ENCODE measurements at places on chromosomes 13 and 19. TPM values are rescaled to one million over a fixed set of nuclear protein-coding genes. Genes with fewer than 3 reads are reported as not detected.

DNA sequence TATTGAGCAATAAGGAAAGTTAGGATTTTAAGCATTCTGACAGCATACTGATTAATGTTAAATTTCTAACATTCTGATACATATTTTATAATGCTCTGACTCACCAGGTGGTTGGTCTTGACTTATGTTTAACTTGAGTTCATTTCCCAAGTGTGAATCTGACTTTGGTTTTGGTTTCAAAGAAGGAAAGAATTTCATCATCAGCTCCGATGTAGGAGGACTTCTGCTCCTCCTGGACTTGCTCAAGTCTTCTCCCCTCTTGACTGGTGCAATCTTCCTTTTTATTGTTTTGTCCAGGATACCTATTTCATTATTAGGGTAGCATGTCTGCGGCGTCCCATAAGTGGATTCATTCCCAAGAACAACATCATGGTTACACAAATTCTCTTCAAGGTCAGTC is 141.3 kb downstream of the RNF17 start:
- no peak for DNase-seq

DNA sequence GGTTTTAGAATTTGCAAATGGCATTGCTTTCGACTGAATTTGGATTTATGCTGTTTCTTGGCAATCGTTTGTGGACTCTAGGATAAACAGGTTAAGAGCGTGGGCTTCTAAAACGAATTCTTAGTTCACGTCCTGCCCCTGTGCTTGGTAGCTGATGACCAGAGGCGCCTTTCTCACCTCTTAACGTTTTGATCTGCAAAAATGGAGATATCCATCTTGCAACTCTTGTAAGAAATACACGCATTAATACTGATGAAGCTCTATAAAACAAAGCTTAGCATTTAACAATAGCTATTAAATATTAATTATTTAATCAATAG is 580 bp upstream of the KATNAL1 start:
- no peak for DNase-seq

Gene INSR
- 109 TPM for total RNA-seq

Gene ZSCAN1
- total RNA-seq: not detected

GRCh38 chr13:112153364-112153763 is 86.4 kb downstream of the SOX1 start:
- no peak for DNase-seq

- DNase-seq: no peak
Observed at GRCh38 chr13:58579468-58579867, 947.9 kb downstream of the PCDH17 start.

All from mucosa of descending colon (tissue), 3 donors.